ENCODE measurements at places on chromosomes 5 and 9.

GRCh38 chr5:172379481-172379880, 74.8 kb downstream of the SH3PXD2B start:
- no peak for DNase-seq

GRCh38 chr9:117574099-117574498, 130.1 kb upstream of the TLR4 start:
- no peak for DNase-seq

DNA sequence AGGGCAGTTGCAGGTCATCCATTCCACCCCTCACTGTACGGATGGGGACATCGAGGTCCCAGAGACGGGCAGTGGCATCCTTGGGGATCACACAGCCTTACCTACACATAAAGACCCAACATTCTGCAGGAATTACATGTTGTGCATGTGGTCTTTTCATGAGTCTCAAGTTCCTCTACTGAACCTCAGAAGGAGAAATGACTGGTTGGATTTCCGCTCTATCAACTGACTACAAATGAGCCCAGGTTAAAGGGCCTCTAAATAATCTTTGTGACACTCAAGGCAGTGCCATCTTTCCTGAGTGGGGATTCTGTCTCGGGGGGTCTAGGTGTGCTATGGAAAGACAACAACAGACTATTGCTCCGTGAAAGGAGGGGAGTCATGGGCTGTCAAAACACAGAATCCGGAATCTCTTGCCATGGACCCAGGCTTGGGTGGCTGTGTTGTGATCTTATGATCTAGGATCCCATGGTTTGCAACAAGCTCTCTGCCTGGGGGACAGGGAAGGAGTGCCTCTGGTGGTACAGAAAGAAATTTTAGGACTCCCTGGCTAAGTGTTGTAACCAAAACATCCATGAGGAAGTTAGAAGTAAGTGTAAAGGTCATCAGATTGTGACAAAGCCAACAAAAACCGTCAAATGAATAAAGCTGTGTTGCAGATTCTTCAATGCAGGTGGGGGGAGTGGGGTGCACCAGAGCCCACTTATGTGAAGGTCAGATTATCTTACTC, 1.9 kb upstream of the SLC31A2 start:
- DNase-seq, result no peak

DNA sequence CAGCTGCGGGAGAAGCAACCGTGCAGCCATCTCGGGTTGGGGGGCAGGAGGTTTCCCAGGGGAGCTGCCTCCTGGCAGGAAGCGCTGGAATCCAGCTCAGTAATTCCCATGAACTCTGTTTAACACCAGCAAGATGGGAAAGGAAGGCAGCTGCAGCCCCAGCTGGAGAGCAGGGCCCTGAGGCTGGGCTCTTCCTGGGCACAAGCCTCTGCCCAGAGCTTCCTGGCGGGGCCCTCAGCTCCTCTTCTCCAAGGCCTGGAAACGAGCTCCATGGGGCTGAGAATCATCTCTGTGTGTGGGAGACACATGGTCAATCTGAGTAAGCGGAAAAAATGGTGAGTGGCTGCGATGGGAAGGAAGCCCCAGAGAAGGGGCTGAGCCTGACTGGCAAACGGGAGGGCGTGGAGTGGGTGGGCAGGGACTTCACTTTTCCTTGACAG, 6.3 kb downstream of the MRPL36 start:
- peak; percentile 52 for DNase-seq

GRCh38 chr5:172659909-172660628, 19.0 kb downstream of the NEURL1B start:
- peak; percentile 79 for DNase-seq

- DNase-seq, result no peak
Observed at GRCh38 chr9:99092643-99093491, 12.0 kb upstream of the TGFBR1 start.

- DNase-seq, result no peak
Observed at GRCh38 chr5:18563853-18564252, 929.6 kb downstream of the TAF11L14 start.

DNA sequence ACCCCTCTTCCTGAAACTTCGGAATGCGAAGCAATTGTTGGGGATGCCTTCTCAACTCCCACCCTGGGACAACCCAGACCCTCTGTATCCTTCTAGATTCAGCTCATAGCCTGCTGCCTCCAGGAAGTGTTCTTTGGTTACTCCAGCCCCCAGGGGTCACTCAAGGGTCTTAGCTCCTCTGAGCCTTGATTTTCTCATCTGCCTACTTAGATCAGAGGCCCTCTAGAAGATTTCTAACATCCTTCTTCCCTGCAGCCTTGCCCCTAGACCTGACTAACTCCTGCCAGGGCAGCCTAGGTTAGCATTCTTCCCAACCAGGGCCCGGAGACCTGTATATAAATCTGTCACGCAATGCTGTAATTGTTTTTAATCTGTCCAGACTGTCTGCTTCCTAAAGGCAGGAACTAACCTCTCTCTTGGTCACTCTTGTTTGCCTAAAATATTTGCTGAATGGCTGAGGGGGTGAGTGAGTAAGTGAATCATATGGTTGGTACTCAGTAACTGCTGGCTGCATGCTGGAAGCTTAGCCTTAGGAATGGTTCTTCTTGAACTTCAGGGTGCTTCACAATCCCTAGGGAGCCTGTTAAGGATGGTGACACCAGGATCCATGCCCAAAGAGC, 8.2 kb downstream of the GALNT10 start:
- DNase-seq, result peak; percentile 43

- DNase-seq, result no peak
Observed at GRCh38 chr5:168796593-168797580, 217.7 kb upstream of the PANK3 start.

DNA sequence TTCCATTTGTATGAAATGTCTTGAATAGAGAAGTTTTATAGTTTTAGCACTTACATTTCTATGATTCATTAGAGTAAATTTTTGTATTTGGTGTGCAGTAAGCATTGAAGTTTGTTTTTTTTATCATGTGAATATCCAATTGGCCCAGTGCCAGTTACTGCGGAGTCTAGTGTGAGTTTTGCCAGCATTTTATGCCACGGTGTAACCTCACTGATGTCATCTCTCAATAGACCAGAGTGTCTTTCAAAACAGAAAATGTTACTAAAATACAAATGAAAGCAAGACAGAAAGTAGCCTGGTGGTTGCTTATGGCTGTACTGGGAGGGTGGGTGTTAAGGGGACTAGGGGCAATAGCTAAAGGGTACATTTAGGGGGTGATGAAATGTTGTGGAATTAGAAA, 62.8 kb downstream of the IPPK start:
- DNase-seq, result peak; percentile 49

DNA sequence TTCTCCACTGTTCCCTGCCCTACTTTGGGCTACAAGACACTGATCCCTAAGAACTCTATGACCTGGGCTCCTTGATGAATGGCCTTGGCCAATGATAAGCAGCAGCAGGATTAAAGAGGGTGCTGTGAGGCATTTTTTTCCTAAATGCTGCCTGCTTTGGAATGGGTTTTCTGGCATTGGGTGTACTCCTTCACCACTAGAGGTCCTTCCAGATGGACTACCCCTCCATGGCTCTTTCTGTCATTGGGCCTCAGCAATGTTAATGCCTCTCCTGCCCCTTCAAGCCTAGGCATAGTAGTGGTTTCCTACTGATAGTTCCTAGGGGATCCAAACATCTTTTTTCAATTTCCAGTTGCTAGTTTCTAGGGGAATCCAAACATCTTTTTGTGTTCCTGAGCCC, 319.3 kb upstream of the RPS23 start:
- DNase-seq, result no peak

DNA sequence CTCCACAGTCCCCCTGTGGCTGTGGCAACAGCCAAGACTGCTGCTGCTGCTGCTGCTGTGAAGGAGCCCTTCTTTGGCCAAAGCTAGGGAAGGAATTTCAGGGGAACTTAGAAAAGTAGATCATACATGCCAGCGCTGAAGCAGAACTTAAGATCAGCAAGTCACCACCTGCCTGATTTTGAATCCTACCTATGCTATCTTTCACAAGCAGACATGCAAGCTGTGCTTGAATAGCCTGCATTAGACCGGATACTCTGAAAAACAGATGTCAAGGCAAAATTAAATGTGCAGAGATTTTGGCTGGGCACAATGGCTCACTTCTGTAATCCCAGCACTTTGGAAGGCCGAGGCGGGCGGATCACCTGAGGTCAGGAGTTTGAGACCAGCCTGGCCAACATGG, 99.3 kb upstream of the ZNF366 start:
- DNase-seq, result no peak

- no peak for DNase-seq
Observed at GRCh38 chr5:32639943-32640342, 54.6 kb downstream of the SUB1 start.

GRCh38 chr5:88792144-88792840, 90.7 kb downstream of the MEF2C start:
- no peak for DNase-seq

GRCh38 chr9:79701651-79702050, 129.9 kb downstream of the TLE4 start:
- DNase-seq, result peak; percentile 42

DNA sequence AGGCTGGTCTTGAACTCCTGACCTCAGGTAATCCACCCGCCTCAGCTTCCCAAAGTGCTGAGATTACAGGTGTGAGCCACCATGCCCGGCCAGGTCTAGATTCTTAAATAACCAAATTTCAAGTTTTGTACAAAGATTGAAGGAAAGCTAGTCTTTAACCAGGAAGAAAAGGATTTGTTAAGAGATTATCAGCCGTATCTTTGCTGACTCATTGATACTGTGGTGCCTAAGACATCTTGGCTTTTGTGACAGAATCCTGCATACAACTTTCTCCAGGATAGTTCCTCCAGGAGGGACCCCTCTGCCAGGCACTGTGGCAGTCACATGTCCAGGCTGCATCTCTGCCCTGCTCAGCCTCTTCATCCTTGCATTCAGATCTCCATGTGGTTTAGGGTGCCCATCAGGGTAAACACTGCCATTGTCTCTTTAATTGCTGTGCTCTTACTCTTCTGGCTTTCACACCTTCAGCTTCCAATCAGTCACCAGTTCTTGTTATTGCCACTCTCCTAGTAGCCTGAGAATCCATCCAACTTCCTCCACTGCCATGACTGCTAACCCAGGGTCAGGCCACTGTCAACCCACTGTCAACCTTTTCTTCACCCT, 10.0 kb downstream of the MAP3K1 start:
- no peak for DNase-seq

DNA sequence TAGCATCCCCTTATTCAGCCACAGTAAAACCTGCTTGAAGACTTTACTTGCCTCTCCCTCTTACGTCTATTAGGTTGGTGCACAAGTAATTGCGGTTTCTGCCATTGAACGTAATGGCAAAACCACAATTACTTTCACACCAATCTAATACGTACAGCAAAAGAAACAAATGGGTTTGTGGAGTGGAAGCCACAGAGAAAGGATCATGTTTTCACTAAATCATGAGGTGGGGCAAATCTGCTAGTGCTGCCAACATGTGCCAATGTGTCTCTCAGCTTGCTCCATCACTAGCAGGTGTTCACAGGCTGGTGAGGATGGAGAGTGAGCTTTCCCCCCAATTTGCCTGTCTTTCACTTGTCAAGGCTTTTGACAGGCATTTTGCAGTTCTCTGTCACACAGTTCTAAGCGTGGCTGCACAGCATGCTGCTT, 15.9 kb downstream of the DMAC1 start:
- DNase-seq, result no peak

GRCh38 chr5:60354311-60354710, 345.7 kb downstream of the DEPDC1B start:
- DNase-seq, result no peak

DNA sequence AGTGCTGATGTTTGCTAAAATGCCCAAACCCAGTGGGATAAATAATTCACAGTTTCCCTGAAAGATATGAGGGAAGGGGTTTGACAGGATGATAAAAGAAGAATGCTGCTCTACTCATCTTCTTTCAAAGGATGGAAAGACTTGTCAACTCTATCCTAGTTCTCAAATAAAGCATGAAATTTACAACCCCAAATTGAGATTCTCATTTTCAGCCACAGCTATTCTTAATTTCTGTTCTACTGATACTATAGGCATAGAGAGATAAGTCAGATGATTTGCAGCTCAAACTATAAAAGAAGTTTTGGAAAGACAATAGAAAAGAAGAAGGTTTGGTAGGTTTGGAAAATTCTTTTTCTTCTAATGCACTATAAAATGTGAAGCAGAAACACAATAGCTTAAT, 542.6 kb downstream of the CSNK1G3 start:
- no peak for DNase-seq

- DNase-seq, result no peak
Observed at GRCh38 chr9:109517901-109518377, 19.8 kb upstream of the PTPN3 start.

- DNase-seq, result no peak
Observed at GRCh38 chr5:64000096-64000495, 37.9 kb upstream of the HTR1A start.

- DNase-seq, result no peak
Observed at GRCh38 chr5:5650242-5650641, 227.8 kb downstream of the ICE1 start.

GRCh38 chr5:178182158-178182876, 4.9 kb downstream of the GMCL2 start:
- DNase-seq, result no peak

DNA sequence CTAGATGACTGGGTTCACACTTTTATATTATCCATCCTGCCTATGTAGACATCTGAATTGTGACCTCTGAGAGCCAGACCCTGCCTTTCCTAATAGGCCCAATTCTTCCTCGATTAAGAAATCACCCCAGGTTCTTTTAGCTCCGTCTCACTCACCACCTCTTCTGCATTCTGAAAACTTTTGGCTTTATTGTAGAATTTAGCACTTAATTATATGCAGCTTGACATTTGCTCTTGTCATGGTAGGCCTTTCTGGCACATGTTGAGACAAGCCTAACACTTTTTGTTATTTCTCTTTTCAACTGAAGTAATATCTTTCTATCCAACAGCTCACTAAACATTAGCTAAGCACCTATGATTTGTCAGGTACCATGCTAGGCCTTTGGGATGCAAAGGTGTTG, 163.3 kb downstream of the INSYN2B start:
- no peak for DNase-seq

DNA sequence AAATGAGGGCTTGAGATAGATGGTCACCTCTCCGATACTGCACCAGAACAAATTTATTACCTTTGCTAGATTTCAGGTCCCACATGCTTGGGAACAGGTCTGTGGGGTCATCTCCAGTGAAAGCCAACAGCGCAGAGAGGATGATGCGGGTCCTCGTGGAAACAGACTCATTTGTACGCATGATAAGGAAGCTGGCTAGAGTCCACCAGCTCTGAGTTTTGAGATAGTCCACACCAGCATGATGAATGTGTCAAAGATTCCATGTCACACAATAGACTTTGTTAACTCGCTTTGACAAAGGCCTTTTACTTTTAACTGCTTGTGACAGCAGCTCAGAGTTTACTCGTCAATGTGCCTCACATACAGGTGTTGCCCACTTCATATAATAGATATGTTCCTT, 105.4 kb upstream of the TBCA start:
- peak; percentile 48 for DNase-seq

DNA sequence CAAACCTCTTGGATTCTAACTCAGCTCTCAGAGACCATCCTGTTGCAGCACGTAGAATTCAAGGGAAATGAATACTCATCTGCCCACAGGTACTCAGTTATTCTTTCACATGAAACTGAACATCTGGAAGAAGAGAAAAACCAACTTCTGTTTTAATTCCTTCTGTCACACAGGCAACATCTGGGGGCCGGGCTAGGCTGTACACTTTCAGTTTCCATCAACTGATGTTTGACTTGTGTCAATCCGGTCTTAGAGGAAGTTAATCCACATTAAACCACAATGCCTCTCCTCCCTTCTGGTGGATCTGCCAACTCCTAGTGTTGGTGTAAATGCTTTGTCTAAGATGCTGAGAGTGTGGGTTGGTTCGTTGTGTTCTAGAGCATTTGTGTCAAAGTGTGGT, 17.6 kb downstream of the DMRT3 start:
- DNase-seq, result no peak

GRCh38 chr5:143649937-143650621, 161.9 kb upstream of the HMHB1 start:
- DNase-seq, result peak; percentile 41
